ENCODE measurements at places on chromosomes 6 and 20.

DNA sequence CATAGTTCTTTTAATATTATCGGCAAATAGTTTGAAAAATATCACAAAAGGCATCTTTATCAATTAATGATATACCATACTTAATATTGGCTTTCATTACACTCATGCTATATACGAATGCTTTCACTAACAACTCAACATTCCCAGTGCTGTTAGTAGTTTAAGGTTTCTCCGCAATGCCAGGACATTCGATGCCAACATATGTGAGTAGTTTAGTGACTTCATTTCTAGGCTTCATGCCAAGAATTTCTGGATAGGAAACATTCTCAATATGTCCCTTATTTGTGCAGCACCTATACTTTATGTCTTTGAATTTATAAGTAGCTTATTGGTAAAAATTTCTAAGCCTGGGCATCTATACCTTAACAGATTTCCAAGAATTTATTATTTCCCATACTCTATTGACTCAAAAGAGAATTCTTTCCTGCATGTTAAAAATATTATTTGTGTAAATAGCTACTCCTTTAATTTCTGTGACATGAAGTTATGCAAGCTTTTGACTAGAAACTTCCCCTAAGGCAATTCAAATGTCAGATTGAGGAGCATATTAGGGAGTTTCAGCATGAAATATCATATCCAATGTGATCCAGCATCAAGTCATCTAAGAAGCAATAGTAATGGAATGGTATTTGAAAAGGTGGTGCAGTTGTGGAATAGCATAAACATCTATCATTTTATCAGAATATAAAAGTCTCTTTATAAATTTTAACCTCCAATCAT, 236.0 kb upstream of the STXBP5 start:
- DNase-seq: peak; percentile 83

- peak; percentile 86 for DNase-seq
These were observed 11.3 kb upstream of the TFAP2A start for GRCh38 chr6:10425975-10426780.

GRCh38 chr20:35252037-35252461, 25.6 kb downstream of the MMP24 start:
- no peak for DNase-seq

DNA sequence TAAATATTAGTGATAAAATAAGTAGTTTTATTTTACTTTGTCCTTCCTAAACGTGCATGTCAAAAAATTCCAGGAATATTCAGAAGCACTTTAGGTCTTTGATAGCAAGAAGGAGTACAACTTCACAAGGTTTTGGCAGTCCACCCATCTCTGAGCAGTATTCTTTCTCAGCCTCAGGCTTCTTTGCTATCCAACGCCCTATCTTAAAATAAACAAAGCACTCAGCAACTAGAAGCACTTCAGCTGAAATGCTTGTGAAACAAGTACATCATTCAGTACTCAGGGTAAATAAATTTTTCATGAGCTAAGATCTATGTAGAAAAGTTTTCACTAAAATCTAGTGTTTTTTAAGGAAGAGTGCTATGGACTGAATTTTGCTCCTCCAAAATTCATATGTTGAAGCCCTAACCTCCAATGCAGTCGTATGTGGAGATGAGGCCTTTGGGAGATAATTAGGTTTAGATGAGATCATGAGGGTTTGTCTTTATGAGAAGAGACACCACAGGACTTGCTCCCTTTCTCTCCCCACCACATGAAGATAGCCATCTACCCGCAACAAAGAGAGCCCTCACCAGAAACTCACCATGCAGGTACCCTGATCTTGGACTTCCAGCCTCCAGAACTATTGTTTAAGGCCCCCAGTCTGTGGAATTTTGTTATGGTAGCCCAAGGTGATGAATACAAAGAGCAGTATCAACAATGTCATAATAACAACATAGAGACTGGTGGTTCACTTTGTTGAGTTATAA, 539.1 kb downstream of the TFAP2A start:
- peak; percentile 9 for DNase-seq

DNA sequence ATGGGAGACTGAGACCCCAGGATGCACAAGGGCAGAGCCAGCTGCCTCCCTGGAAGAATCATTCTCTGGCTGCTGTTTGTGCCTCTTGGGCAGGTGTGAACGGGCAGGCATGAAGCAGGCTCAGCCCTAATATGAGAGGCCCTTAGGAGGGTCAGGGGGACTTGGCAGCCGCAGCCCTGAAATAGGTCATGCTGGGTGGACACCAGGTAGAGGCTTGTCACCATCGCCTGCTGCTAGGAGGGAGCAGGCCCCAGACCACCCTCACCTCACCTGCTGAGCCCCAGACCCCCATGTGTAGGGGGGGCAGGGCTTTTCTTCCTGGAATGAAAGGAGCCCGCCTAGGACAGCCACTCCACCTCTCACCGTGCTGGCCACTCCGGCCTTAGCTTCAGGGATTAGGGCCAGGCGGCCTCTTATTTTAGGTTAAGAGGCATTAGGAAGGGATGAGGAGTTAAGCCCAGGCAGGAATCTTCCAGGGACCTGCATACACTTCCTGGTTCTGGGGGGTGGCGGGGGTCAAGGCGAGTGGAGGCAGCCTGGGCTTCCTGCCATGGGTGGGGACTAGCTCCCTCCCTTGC, 92.4 kb downstream of the ASXL1 start:
- no peak for DNase-seq

DNA sequence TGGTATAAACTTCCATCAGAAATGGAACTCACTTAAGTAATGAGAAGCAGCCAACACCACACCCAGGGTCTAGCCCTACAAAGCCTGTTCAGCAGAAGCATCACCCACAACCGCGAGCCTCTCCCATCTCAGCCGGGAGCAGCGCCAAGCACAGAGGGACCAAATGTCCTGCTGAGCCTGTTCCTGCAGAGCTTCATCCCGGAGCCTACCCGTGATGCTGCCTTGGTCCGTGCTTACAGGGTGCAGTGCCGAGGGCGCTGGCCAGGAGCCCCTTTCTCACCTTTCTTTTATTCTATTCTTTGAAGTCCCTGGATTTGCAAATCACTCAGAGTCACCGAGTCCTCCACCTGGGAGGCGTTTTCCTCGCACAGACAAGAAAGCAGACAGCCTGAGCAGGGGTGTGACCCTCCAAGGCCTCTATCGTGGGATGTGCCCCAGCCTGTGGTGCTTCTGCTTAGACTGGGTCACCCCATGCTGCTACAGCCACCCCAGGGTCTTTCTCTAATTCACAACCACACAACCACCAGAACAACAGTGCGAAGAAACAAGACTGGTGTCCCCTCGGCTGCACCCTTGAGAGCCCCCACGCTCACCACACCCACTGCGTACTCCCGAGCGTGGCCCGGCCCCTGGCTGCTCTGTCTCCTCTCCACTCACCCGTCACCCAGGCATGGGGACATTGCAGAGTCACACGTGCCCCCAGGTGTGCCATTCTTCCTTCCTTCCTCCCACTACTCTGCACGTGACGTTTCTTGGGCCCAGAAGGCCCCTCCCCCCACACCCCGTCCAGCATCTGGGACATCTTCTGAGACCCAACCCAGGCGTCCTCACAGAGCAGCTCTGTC, 92.2 kb upstream of the MPC1 start:
- no peak for DNase-seq

DNA sequence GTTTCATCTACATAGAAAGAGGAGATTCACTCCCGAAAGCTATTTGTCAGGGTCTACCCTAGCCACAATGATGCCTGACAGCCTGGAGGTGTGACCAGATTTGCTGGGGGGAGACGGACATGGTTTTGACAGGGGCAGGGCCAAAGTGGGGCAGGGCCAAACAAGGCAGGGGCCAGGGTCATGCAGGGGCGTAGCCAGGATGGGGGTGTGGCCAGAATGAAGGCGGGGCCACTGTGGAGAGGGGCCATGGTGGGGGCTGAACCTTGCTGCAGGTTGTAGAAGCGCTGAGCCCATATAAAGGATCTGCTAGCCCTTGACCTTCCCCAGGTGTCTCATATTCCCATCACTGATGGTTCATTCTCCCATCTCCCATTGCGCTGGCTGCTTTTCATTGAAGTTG, 184.1 kb upstream of the SULF2 start:
- no peak for DNase-seq

- peak; percentile 55 for DNase-seq
These were observed 288.3 kb upstream of the ZNF337 start for GRCh38 chr20:25984933-25985332.

GRCh38 chr6:7727086-7727945, 1.4 kb downstream of the BMP6 start:
- DNase-seq: peak; percentile 13

DNA sequence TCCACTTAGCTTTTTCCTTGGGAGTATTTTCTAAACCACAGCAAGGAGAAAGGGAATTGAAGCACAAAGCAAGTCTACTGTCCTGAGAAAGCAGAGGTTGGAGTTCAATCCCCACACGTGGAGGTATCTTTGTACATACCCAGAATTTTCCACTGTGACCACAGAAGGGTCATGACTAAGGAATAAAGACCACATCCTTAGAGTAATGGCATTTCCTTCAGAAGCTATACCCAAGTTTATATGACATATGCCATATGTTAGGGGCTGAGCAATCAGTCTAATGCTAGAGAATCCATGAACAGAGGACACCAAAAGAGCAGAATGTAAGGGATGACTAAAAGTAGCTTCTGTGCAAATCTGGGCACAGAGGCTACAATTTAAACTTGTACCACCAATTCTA, 46.4 kb downstream of the ATG5 start:
- peak; percentile 86 for DNase-seq

DNA sequence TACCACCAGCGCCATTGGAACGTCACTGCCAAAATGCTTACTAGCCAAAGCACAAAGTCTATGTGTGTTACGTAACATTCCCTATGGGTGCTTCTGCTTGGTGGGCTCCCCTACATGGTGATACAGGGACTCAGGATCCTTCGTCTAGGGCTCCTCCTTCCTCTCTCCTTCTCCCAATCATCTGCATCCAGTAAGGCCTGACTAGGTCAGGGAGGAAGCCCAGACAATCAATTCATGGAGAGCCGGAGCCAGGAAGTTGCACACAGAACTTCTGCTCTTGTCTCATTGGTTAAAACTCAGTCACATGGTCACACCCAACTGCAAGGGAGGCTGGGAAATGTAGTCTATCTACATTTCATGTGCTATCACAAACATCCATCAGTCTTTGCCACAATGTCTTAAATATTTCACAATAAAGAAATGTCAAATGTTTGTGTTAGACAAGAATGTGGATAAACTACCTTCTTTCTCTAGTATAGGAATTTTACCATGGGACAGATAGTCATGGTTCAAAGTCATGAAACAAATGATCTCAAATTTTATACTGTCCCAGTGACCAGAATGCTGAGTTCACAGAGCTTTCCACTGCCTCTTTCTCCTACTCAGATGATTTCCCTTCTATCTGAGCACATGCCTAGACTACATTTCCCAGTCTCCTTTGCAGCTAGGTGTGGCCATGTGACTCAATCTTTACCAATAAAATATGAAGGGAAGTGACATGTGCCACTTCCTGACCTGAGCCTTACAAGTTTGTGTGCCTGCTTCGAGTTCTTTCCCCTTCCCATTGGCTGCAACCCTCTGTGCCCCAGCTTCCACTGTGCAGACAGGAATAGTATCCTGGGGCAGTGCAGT, 9.3 kb upstream of the KCNK15 start:
- DNase-seq: peak; percentile 84

- DNase-seq: no peak
These were observed 246.9 kb upstream of the ZFP64 start for GRCh38 chr20:52438326-52438963.

DNA sequence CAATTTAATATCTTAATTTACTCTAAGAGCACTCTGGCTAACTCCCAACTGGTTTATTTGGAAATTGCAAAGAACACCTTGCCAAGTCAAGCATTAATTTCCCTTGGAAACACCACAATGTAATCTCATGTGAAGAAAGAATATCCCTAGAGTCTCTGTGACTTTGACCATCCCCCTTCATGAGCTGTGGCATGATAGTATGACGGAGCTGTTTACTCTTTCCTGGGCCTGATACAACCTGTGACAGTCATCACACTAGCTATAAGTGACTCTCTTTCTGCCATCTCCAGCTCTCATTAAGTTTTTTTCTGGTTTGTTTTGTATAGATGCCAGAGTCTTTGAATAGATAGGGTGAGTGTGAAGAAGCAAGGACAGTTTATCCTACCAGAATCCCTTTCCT, 470.3 kb upstream of the JARID2 start:
- DNase-seq: no peak

GRCh38 chr6:2639896-2640295, 110.8 kb downstream of the MYLK4 start:
- no peak for DNase-seq

DNA sequence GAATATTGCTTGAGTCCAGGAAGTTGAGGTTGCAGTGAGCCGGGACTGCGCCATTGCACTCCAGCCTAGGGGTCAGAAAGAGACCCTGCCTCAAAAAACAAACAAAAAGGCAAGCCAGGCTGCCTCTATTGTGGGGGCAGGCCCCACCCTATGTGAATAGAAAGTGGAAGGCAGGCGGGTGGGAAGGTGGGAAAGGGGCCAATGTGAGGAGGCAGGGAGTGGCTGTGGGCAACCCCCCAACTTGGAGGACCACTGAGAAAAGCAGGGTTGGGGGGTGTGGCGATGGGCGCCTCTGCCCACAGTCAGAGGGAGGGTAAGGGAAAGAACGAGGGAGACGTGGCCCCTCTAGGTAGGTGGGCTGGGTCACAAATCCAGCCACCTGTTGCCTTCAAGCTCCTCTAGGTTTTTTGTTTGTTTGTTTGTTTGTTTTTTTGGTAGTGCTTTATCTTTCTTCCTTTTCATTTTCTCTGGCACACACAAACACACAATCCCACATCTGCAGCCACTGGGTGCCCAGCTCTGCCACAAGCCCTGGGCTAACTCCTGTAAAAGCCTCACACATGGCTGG, 5.3 kb upstream of the AP5S1 start:
- no peak for DNase-seq

DNA sequence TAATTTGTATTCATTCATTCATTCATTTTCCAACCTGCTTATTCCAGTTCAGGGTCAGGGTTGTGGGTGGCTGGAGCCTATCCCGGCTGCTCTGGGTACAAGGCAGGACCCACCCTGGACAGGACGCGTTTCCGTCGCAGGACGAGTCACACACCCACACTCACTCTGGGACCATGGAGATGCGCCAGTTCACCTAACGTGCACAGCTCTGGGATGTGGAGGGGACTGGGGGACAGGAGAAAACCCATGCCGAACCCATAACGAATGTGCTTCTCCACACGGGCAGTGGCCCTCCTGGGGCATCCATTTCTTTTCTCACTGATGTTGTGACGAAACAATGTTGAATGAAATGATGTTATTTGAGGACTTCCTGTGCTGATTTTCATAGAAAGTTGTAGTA, 26.5 kb downstream of the ERMARD start:
- no peak for DNase-seq

DNA sequence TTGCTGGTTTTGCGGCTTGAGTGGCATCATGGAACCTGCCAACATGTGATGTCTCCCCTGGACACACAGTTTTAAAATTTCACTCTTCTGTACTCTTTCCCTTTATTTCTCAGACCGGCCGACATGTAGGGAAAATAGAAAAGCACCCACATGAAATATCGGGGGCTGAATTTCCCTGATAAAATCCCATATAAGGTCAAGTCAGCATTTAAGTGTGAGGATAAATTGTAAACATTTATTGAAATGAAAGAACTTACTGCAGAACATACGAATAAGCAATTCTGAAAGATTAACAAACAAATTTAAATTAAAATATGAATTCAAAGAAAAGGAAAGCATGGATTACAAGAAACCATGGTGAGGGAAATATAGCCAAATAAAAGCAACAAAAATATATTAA, 345.5 kb downstream of the EPHA7 start:
- no peak for DNase-seq

GRCh38 chr6:94323853-94324252, 904.5 kb upstream of the EPHA7 start:
- DNase-seq: no peak

Measured in EL (cell line).